Stimulated activated CD8-positive, alpha-beta memory T cell treated with anti-CD3 and anti-CD28 coated beads, Interleukin-4, amount 100 ng/mL, for 4 hours (primary cell): ENCODE measurements at places on chromosomes 4 and X.

DNA sequence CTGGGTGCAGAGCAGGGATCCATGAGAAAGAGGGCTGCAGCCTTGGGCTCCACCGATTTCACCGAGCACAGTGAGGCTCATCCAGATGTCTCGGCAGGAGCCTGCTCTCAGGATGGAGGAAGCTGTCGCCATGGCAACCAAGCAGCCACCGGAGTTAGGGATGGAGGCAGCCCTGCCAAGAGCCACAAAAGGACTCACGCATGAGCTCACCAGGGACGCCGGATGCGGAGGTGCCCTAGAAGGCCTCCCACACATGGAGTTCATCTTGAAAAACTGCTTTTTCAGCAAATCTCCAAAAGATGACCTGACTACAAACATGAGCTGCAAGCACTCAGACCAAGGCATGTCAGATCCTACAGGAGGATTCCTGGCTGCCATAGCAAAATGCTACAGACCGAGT, 90.7 kb downstream of the WFS1 start:
- no peak for DNase-seq

DNA sequence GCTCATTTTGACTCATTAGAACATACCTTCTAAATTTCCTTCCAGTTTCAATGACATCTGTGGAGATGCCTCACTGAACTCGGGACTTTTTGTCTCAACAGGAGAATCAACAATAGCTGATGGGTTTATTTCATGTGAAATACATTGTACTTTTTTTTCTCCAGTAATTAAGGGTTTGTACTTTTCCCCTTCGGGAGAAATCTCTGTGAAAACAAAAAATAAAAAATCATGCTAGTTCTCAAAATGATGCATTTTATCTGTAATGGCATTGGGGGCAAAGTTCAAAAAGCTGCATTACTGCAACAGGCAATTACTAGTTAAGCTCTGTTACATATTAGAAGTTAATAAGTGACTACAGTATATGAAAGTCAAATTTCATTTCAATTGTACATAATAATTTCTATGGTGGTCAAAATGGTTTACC, 167.3 kb upstream of the SH3RF1 start:
- DNase-seq = no peak

DNA sequence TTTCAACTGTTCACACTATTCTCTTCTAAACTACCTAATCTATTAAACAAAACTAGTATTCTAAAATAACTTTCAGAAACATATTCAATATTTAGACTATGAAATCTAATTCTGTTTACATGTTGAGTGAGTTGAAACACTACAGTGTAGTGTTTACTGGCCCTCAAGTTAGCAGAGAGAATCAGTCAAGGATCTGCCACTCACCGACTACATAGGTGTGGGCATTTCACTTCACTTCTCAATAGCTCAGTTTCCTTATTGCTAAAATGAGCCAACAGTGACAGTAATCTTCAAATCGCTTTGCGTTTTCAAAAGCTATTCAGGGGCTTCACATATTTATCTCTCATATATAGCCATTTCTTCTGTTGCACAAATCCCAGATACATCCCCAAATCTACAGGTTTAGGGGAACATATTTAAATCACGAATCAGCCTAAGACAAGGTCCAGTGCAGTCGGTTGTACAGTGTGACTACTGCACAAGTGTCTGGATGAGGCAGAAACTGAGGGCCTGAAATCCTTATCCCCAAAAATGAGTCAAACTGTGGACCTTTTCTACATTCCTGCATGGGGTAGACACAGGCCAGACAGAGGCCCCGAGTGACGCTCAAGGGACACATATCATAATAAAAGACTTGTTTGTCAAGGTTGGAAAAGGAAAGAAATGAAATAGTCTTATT, 129.8 kb downstream of the PPP3CA start:
- no peak for DNase-seq

- no peak for DNase-seq
Observed at GRCh38 chrX:19904778-19905367, 17.5 kb upstream of the SH3KBP1 start.

GRCh38 chr4:86249074-86249473, 110.8 kb downstream of the MAPK10 start:
- no peak for DNase-seq

GRCh38 chr4:13347517-13348125, 136.5 kb downstream of the RAB28 start:
- no peak for DNase-seq

GRCh38 chr4:182495645-182496385, 252.6 kb downstream of the TENM3 start:
- DNase-seq = no peak

GRCh38 chr4:167956676-167957075, 135.7 kb upstream of the ANXA10 start:
- DNase-seq = no peak

DNA sequence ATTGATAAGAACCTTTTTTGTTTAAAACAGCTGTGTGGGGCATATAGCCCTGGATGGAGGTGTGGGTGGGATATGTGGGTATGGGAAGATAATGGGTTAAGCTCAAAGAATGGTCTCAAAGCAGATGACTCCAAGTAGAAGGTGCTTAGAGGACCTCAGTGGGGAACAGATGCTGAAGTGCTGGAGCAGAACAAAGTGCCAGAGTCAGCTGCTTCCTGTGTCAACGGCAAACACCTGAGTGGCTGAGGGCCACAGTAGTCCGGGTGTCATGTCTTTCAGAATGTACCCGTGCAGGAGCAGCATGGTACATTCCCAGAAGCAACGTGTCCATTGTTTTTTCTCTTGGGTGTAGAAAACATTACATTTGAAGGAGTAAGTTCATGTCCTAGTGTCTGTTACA, 210.6 kb downstream of the CCNG2 start:
- no peak for DNase-seq

DNA sequence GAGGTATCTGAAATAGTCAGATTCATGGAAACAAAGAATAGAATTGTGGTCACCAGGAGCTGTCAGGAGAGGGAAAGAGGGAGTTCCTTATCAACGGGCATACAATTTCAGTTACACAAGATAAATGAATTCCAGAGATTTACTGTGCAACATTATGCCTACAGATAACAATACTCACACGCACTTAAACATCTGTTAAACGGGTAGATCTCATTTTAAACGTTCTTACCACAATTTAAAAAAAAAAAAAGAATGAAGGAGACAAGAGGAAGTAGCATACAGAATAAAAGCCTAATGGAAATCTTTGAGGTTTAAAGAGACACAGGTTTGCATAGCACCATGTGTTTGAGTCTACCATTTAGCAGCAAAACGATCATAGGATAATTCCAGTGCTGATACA, 298.0 kb downstream of the DKK2 start:
- no peak for DNase-seq

DNA sequence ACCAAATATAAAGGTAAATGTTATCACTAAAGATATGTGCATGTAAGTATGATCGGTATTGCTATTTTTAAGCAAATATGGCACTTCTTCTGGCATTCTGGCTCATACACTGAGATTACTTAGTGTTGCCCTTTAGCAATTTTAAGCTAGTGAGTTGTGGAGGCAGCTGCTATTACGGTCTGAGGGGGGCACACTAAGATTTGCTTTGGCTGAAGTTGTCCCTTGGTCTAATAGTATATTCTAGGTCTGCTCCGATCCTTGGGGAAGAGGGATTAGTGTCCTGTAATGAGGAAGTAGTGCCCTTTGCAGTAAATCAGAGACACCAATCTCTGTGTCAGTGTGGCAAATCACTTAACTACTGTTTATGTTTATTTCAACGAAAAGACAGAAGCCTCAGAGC, 196.5 kb upstream of the FTHL17 start:
- no peak for DNase-seq

- no peak for DNase-seq
Observed at GRCh38 chr4:25320773-25321172, 8.2 kb downstream of the ZCCHC4 start.

GRCh38 chr4:156557920-156558319, 413.7 kb downstream of the PDGFC start:
- DNase-seq = no peak

DNA sequence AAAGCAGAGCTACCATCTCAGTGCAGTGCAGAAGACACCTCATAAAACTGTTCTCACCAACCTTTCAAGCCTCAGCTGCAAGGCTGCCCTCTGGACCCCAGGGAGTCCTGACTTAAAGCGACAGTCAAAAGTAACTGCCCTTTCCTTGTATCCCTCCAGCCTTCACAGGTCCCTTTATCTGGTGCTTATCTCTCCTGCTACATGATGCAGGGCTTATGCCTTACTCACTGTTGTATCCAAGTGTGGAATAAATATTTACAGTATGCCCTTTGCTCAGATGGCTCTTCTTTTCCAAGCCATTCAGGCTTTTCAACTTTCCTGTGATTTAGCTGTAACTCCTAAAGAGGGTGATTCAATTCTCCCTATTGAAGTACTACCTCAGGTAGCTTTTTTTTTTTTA, 92.6 kb downstream of the KDR start:
- DNase-seq = no peak

- no peak for DNase-seq
Observed at GRCh38 chrX:72009731-72010130, 99.1 kb downstream of the NHSL2 start.

- no peak for DNase-seq
Observed at GRCh38 chrX:31543634-31544033, 471.8 kb upstream of the FTHL17 start.

- no peak for DNase-seq
Observed at GRCh38 chr4:188198982-188199792, 59.9 kb downstream of the TRIML1 start.

DNA sequence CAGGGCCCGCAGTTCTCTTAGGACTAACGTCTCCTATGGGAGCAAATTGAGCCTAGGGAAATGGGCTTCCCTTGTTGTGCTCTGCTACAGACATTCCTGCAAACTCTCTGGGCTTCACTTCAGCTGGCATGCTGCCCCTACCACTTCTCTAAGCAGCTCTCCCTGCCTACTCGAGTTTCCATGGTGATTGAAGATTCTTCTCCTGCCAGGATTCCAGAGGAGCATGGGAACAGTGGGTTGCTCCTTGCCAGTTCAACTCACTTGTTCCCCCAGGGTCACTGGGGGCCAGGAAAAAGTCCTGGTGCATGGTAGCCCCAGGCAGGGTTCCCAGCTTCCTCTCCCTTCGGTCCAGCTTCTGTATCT, 21.1 kb upstream of the WDR17 start:
- no peak for DNase-seq

GRCh38 chrX:66994729-66995128, 355.9 kb upstream of the EDA2R start:
- DNase-seq = no peak

DNA sequence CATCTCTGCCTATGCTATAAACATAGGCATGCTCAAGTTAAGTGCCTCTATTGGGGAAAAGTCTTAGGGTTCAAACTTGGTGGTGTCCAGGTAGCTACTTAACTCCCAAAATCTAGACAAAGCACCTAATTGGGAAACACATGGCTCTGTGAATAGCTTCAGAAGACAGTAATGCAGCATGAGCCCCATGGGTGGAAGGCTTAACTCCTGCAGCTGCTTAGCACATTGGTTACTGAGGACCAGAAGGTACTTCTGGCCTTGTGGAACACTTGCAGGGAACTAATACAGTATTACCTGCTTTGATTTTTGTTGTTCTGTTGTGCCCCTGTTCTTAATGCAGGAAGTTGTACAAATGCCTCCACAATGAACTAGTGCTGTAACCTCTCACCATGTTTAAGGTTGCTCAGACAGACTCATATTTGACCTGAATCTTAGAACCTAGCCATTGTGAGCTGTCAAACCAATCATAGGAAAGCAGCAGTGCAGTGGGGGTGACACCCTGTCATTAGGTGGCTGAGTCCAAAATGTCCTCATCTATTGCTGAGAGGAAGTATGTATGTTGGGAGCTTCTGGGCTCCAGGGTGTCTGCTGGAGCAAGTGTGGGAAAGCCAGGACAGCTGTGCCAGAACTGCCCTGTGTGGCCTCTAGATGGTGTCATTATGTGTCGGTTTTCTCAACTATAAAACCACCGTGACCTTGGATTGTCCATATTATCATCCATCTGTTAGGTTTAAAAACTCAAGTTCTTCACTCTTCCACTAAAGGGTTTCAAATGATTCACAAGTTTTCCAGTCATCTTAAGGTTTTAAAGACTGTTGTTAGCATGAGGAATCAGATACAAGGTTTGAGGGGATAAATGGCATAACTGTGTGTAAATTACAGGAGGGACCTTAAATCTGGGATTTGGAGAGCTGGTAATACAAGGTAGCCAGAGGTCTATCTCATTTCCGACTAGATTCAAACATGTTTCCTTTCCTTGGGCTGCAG, 69.9 kb upstream of the WDR1 start:
- DNase-seq = no peak

- DNase-seq = no peak
Observed at GRCh38 chr4:124432500-124432899, 280.0 kb downstream of the ANKRD50 start.

- DNase-seq = no peak
Observed at GRCh38 chrX:39117101-39117500, 315.8 kb downstream of the MID1IP1 start.

DNA sequence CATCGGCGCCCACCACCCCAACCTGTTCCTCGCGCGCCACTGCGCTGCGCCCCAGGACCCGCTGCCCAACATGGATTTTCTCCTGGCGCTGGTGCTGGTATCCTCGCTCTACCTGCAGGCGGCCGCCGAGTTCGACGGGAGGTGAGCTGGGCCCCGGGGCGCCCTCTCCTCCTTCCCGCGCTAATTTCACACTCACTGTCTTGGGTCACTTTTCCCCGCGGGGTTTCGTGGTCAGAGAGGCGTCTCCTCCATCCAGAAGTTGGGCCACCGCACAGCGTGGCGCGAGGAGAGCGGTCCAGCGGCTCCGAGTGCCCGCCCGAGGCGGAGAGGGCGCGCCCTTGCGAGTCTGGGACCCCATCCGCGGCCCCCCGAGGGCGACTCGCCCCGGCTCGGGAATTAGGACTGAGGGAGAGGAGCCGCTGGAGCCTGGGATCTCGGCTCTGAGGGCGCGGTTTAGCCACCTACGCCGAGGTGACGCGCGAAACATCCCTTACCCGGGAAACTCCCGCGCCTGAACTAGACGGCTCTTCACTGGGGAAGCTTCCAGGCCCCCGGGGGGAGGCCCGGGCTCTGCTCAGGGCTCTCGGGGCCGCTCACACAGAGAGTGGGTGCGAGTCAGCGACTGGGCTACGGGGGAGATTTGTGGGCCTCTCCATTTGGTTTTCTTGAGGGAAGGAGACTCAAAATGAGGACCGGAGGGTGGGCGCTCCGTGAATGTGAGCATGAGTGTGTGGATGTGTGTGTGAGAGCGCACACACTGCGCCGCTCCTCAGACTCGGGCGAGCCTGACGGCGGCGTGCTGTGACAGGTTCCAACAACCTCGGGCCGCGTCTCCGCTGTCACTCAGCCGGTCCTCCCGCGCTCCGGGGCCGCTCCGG, 551 bp downstream of the NPNT start:
- DNase-seq = no peak

- DNase-seq = no peak
Observed at GRCh38 chrX:24305905-24306304, 8.0 kb downstream of the SUPT20HL2 start.

GRCh38 chrX:79412972-79413371, 45.8 kb upstream of the ITM2A start:
- DNase-seq = no peak

- DNase-seq = no peak
Observed at GRCh38 chr4:18942874-18943273, 921.3 kb upstream of the LCORL start.
